ENCODE measurements at places on chromosomes 6 and 20.

GRCh38 chr20:6623989-6624388 lies 143.5 kb upstream of the BMP2 start:
- DNase-seq: no peak

DNA sequence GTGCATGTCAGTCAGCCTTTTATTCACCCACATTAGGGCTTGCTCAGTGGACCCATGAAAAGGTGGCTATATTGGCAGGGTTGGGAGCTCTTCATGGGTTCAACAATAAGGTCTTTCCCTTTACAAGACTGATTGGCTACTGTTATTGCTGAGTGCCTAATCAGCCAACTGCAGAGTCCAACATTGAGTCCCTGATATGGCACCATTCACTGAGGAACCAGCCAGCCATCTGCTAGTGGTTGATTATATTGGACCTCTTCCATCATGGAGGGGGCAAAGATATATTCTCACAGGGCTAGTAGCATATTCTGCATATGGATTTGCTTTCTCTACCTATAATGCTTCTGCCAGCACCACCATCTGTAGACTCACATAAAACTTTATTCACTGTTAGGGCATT lies 69.9 kb downstream of the CDKAL1 start:
- no peak for DNase-seq

GRCh38 chr20:64198347-64198746 lies 34.1 kb downstream of the MYT1 start:
- DNase-seq: no peak

DNA sequence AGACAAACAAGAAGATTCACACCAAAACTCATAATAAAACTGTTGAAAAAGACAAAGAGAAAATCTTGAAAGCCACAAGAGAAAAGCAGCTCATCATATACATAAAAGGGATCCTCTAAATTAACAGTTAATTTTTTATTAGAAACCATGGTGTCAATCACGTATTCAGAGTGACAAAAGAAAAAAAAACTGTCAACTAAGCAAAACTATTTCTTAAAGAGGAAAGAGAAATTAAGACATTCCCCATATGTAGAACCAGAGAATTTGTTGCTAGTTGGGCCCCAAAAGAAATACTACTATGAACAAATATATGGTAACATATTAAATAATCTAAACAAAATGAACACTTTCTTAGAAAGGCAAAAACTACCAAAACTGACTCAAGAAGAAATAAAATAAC lies 74.3 kb upstream of the TENT5A start:
- DNase-seq: no peak

Data from fibroblast of skin of back (primary cell).